ENCODE measurements at places on chromosomes 3 and 15.

- no peak for DNase-seq
Observed at GRCh38 chr15:56943403-56943802, 25.0 kb downstream of the TCF12 start.

DNA sequence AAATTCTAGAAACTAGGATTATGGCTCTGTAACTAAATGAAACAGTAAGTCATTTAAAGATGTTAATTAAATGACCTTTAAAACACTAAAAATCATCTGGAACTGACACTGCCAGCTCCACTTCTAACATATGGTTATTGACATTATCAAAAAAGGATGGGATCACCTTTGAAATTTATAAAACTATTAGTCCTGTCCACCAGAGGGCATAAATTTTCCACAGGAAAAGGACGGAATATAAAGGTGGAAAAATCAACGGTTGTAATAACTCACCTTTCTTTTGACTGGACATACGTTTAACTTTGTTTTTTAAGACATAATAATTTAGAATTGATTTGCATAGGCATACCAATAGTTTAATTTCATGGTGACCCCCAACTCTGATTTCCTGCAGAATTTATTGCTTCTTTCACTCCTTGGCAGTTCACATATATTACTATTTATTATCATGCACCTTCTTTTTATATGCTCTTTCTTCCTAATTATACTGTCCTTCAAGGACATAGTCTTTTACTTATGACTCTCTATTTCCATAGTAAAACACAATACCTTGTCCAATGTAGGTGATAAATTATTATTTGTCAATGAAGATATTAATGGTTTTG is 345.7 kb downstream of the CADM2 start:
- DNase-seq, result no peak

DNA sequence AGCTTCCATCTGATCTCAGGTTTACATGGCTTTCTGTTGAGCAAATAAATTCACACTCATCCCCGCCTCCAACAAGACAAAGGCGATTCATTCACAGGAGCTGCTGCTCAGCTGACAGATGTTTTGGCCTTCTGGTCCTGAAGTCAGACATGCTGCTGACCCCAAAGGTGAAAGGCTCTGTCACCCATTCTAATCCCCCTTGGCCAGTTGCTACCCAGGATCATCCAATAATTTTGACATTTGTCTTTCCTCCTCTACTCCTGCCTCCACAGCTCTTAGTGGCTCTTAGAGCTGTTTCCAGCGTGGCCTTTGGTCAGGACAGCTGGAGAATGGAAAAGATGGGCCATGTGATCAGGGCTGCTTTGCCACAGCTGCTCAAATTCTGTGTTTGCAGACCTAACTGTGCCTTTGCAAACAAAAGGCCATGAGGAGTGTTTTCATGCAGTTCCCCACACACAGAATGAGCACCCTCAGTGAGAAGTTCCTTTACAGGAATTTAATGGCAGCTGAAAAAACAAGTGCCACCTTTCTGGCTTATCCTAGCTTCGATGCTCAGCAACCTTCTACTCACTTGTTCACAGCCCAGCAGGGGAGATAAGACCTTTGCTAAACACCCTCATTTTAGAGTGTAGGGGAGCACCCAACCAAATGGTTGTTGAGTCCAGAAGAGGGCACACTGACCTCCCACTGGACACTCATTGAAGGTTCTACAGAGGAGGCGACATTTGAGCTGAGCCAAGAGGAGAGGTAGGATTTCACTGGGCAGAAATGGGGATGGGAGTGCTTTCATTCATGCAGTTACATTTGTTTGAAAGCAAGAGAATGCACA is 39.0 kb downstream of the CYP19A1 start:
- DNase-seq, result no peak

- DNase-seq, result no peak
Observed at GRCh38 chr3:151058740-151059139, 26.7 kb upstream of the MED12L start.

DNA sequence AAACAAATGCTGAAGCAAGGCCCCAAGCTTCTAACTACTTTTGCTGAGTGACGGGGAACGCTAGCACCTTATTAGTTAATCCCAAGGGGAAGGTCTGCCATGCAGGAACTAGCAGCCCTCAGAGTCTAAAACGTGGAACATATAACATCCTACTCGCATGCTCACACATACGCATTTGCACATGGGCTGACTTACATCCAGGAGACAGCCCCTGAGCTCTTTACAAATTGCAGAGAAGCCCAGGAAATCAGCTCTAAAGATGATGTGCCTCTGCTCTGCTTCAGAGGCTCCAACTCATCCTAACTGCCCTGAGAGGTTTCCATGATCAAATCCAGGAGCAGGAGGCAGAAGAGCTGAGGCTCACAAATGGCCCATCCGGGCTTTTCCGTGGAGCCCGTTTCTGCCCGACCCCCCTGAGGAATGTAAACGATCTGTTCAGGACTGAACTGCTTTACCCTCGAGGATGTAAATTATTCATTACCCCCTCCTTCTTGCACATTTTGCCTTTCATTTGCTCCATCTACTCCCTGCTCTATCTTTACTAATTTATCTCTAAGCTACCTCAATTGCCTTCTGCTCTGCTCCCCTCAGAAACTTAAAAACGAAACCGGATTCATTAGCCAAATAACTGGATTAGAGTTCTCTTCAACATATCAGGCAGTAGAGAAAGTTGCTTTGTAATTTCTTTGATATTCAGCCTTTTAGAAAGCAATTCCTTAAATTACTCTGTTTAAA is 141.9 kb upstream of the CCDC54 start:
- DNase-seq, result peak; percentile 5

DNA sequence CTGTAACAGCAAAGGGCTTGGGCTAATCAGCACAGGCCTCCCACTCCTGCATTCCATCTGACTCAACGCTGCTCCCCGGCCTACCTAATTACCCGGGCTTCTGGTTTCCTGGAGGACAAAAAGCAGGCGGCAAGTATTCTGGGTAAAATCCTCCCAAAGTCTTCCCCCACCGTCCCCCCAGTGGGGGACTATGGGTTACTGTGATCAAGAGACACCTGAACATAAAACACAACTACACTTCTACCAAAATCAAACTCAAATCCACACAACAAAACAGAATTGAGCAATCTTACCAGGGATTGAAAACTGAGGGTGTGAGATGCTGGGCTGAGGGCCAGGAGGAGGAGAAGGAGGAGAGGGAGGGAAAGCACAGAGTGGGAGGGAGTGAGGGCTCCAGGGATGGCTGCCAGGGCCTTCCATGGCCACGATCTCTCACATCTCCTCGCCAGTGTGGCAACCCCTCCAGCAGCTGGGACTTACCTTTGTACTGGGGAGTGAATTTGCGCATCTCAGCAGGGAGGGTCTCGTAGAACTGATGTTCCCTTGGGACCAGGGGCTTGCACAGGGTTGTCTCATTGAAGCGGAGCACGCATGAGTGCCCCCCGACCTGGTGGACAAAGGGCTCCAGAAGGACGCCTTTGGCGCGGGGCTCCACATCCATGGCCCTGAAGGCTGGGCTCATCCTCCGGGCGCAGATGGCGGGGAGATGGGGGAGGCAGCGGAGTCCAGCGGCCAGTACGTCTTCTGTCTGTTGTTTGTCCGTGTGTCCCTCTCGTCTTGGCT is 9.1 kb upstream of the NCKIPSD start:
- DNase-seq, result no peak

DNA sequence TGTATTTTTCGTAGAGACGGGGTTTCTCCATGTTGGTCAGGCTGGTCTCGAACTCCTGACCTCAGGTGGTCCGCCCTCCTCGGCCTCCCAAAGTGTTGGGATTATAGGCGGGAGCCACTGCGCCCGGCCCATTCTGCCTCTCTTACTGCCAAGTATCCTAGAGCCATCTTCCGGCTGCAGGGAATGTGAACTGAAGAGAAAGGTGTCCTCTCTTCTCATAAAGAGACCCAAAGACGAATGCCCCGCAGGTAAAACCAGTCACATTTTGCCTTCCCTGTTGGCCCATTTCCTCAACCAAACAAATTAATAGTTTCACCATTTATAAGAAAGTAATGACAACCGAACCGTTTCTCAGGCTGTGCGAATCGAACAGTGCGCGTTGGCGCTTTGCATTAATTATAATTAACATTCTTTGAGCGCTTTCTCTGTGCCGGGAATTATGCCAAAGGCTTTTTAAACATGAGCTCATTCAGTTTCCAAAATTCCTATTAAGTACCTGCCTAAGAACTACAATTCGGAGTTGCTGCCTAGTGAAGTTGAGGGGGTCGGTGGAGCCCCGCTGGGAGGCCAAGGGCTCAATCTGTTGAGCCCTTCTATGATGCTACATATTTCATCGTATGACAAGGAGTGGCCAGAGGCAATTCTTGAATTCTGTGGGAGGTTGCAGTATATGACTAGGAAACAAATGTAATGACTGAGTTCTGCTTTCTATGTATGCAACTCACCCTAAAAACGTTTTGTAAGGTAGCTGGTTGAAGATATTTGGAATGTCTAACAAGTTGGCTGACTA is 819 bp upstream of the RPL24 start:
- DNase-seq, result no peak

DNA sequence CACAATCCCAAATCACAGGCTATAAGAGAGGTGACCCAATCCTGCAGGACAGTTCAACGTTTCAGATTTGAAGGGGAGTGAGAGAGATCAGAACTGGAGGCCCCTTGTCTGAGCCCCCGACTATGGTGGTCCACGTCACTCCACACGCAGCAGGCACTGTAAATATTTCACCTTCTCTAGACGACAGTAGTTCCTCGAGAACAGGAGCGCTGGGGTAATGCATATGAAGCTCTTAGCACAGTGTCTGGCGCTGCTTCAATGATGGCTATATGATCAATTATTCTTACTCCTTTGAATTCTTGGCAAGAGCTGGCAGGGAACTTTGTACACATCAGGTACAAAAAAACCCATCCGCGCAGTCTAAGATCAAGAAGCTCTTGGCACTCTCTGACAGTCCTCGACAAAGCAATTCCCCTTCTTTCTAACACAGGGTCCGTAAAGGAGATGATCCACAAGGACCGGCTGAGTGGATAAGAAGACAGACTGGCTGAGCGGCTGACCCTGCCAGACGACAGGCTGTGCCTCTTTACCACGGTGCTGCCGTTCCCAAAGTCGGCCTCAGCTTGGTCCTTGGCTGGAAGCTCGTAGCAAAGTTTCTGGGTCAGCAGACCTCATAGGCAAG is 522 bp upstream of the NRROS start:
- peak; percentile 56 for DNase-seq

GRCh38 chr3:133162670-133163305 is 124.6 kb downstream of the TMEM108 start:
- no peak for DNase-seq

GRCh38 chr3:125058959-125059358 is 3.2 kb upstream of the HEG1 start:
- DNase-seq, result no peak

- no peak for DNase-seq
Observed at GRCh38 chr15:76062286-76062685, 2.5 kb downstream of the TMEM266 start.

GRCh38 chr3:177995381-177996085 is 540.7 kb upstream of the KCNMB2 start:
- DNase-seq, result no peak

DNA sequence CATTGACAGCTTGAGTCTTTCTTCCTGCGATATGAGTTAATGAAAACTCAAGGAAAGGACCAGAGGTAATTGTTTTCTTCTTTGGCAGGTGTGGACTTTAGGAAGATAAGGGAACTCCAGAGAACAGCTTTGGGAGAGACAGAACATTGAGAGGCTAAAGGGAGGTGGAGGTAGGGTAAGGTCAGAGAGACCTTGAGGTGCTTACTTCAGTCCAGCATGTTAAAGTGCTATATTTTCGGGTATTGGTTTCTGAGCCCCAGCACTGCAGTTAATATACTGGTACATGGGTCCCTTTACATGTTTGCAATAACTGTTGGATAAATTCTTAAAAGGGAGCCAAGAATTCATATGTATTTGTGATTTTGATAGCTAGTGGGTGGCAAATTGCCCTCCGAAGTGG is 322.1 kb downstream of the THSD4 start:
- no peak for DNase-seq

- DNase-seq, result no peak
Observed at GRCh38 chr3:184186184-184186901, at the start of gene ABCF3. Gene ABCF3 (plus strand): TSS chr3:184186199. CDS start chr3:184186208, 9 bp downstream.

DNA sequence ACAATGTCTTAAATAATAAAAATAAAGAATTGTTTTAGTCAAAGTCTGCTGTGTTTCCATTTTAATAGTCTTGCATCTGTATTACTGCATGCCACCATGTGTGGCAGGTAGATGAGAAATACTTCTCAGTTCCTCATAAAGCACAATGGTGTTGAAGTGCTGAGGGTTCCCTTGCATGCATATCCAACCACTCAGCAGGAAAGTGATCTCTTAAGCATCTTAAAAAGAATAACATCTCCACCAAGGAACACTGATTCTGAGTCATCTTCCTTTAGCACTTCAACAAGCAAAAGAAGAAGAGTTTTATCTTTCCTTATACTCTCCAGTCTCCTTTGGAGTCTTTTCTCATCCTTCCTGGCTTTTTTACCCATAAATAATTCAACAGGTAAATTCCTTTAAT is 602.0 kb downstream of the TBL1XR1 start:
- no peak for DNase-seq

DNA sequence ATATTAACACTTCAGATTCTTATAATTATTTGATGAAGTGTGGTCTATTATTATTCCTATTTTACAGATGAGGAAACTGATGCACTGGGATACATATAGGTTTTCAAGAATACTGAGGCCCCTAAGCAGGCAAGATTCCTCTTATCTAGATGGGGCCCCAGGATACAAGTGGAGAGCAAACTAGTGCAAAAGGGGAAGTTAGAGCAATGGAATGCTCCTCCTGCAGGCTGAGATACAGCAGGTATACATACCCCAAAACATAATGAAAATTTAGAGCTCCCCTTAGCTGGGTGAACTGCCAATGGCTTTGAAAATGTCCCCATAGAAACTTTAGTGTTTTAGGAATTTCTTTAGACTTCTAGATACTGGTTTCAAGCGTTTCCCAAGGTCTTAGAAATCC is 247.1 kb downstream of the CHST2 start:
- no peak for DNase-seq

DNA sequence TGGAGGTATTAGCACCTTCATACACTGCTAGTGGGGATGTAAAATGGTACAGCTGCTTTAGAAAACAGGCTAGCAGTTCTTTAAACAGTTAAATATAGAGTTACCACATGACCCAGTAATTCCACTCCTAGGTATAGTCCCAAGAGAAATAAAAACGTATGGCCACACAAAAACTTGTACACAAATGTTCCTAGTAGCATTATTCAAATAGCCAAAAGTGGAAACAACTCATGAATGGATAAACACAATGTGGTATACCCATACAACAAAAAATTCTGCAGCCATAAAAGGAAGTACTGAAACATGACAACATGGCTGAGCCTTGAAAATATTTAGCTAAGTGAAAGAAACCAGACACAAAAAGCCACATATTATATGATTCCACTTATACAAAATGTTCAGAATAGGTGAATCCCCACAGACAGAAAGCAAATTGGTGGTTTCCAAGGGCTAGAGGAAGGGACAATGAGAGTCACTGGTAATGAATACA is 40.8 kb upstream of the KLF13 start:
- no peak for DNase-seq

- no peak for DNase-seq
Observed at GRCh38 chr3:107198581-107199181, 178.6 kb upstream of the CCDC54 start.

GRCh38 chr3:101902041-101902440 is 52.7 kb downstream of the NFKBIZ start:
- no peak for DNase-seq
